ENCODE measurements at places on chromosomes 7 and 10.

DNA sequence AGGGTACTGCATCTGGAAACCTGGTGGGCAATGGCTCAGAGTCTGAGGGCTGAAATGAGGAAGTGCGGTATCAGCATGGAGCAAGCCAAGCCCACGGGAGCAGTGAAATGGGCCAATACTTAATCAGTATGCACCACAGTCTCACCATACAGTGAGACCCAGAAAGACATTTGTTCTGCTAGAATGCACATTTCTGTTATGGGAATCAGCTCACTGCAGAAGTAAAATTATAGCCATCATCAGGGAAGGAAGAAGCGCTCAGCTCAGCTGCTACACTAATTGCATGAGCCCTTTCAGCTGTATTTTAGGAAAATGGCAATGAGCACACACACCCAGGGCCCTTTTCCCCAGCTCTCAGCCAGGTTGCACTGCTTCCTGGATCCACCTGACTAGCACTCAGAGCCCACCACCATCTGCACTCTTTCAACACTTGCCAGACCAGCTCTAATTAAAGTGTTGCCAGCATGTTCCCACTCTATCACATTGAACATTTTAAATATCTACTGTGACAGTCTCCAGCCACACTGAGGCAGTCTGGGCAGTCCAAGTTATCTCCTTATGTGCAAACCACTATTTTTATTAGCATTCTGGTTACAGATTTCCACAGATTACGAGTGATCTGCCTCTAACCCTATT, 44.2 kb upstream of the PIK3AP1 start:
- DNase-seq = no peak

DNA sequence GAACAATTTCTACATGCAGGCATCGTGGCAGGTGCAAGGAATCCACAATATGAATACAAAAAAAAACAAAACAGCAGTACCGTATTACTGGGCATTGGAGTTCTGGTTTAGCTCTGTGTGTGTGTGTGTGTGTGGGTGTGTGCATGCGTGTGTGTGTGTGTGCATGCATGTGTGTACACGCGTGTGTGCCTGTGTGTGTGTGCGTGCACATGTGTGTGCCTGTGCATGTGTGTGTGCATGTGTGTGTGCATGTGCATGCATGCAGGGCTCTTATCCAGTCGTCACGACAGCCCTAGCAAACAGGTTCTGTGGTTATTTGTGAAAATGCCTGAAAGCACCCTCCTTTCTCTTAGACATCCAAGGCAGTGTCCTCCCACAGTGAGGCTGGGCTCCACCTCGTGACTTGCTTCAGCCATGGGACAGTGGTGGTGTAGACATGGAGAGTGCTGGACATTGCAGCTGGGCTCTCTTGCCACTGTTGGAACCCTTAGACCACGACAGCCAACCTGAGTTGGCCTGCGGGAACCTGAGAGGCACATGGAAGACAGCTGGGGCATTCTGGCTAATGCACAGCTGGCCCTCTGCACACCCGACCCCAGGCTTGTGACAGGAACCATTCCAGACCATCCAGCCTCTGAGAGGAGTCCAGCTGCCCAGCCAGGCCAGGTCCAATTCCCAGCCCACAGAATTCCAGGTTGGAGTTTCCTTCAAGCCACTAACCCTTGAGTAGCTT, 173.4 kb upstream of the SHH start:
- no peak for DNase-seq

DNA sequence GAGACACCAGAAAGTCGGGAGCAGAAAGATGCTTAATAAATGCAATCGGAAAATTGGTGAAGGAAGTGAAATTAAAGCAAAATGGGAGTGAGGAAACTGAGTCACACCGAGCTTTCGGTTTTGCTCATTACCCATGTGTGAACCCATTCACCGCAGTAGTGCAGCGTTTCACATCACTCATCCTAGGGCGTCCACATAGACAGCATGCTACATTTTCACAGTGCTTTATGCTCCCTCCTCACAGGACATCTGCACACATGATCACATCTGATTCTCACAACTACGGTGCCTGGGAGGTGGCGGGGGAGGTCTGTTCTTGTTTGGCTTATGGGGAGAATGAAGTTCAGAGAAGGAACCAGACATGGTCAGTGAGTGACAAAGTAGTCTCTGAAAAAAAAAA, 36.6 kb upstream of the ATP6V0A4 start:
- DNase-seq = peak; percentile 10

DNA sequence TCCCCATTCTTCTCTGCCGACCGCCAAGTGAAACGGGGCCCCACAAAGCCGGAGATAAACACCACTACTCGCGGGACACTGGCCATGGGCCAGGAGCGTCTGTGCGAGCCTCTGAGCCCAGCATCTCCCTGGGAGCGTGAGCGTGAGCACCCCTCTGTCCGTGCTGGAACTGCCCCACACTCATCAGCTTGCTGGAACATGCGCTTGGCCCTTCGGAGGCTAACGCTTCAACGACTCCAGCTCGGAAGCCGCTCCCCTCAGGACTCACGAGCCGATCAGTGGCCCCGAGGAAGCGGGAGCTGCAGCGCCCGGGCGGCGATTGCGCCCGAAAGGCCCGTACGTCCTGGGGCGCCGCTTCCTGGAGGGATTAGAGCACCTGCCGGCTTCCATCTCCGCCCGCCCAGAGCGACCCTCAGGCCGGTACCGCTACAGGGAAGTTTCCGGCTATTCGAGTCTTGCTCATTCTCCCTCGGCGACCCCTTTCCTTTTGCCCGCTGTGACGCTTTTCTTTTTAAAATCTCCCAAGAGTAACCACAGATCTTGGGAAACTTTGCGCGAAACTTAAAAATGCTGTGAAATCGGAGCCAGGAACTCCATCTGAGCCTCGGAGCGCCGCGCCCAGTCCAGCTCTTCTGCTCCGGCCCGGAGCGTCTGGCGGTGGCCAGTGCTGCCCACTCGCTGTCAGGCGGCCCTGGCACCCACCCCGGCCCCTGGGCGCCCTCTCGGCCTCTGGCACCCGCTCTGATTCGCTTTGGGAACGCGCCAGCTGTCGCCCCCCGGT, 1.0 kb downstream of the TLL2 start:
- peak; percentile 31 for DNase-seq

DNA sequence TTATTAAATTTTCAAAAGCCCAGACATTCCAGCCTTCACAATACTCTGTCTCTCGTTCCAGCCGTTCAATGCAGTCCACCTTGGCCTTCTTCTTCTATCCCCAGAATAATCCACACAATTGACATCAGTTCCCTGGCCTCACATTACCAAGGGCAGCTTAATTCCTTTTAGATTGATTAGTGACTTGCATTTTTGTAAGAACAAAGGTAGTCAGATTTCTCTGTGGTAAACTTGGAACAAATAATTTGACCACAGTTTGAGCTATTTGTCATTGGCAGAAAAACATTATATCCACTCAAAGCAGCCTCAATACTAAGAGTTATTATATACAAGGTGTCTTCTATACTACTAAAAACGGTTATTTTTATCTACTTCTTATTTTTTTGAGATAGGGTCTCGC, 5.1 kb upstream of the CYTH3 start:
- DNase-seq = no peak

- no peak for DNase-seq
Measured at GRCh38 chr7:69419934-69420333, 178.3 kb upstream of the AUTS2 start.

DNA sequence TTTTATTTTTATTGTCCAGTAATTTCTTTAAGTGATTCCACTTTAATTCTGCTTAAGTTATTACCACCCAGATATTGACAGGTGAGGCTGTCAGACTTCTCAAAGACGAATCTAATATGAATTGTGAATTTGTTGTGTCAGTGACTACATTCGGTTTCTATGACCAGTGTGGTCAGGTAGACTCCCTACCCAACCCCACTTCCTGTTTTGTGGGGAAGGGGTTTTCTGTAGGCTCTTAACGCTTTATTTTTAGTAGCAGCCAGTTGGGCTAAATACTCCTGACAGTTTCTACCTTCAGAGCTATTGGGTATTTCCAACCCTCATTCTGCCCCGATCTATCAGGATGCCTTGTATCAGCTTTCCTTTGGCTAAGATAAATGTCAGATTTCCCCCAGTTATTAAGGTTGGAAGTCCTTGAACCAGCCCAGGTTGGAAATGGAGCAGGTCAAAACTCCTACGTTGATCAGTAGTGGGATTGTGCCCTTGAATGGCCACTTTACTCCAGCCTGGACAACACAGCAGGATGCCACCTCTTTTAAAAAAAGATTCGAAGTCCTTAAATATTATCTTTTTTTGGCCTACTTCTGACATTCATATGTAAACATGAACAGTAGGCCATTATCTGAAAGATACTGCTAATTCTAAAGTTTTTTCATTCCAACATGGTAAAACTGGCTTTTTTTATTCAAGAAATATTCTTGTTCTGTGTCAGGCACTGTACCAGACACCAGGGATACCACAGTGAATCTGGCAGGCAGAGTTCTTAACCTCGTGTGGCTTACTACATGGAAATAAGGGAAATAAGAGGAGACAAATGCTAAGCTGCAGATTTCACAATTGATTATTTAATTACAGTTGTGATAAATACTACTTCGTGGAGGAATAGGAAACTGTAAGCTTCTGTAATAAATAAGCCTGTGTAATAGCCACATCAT, 133.3 kb upstream of the SAMD8 start:
- peak; percentile 12 for DNase-seq

DNA sequence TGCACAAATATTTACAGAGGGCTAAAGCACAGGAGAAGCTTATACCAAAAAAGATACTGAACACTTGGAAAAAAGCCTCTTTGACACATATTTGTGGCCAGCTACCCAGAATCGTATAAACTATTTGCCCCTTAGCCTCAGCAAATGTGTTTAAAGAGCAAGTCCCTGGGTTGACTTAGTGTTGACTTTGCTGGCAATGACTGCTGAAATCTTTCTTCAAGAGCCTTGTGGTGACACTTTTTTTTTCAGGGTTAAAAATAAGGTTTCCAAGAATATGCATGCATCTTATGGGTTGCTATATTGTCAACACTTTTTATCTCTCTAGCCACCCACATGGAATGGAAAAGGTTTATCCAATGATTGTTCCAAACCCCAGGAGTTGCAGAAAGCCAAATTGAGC, 14.9 kb upstream of the PLEKHS1 start:
- DNase-seq = no peak

- DNase-seq = no peak
Measured at GRCh38 chr7:113890331-113891030, 28.3 kb downstream of the PPP1R3A start.
